Amniotic epithelial cell (primary cell): ENCODE measurements at places on chromosomes 7 and 10.
A peak's percentile ranks its signal among the peaks of the same experiment; 100 is the strongest.

DNA sequence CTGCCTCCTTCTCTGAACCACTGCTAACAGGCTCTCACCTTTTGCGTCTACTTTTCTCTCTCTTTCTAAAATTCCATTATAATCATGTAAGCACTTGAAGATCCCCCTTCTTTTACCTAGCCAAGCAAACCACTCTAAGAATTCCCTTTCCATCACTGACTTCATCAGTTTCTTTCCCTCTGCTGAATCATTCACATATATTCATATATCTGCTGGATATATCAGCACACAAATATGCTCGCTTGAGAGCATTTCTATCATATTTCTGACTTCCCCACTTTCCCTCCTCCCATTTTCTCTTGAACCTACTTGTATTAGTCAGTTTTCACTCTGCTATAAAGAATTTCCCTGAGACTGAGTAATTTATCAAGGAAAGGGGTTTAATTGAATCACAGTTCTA, 84.2 kb upstream of the LRRN3 start:
- DNase-seq: peak; percentile 55

- DNase-seq: no peak
Observed at GRCh38 chr10:103849212-103849877, 6.0 kb downstream of the SH3PXD2A start.

- DNase-seq: peak; percentile 11
Observed at GRCh38 chr7:26500749-26501352, 209.2 kb downstream of the SNX10 start.

DNA sequence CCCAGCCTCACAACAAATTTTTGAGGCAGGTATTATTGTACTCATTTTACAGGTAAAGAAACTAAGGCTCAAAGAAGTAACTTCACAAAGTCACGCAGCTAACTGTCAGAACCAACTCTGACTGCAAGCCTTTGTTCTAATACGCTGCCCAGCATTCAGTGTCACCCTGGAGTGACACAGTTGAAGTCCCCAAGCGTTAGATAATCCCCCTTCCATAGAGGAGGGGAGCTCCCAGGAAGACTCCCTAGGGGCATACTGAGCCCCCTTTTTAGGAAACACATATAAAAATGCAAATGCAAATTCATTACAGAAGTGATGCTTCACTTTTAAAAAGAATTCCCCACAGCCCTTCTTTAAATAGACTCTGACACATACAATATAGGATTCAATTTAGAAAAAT, 101.0 kb upstream of the MACROH2A2 start:
- DNase-seq: no peak

DNA sequence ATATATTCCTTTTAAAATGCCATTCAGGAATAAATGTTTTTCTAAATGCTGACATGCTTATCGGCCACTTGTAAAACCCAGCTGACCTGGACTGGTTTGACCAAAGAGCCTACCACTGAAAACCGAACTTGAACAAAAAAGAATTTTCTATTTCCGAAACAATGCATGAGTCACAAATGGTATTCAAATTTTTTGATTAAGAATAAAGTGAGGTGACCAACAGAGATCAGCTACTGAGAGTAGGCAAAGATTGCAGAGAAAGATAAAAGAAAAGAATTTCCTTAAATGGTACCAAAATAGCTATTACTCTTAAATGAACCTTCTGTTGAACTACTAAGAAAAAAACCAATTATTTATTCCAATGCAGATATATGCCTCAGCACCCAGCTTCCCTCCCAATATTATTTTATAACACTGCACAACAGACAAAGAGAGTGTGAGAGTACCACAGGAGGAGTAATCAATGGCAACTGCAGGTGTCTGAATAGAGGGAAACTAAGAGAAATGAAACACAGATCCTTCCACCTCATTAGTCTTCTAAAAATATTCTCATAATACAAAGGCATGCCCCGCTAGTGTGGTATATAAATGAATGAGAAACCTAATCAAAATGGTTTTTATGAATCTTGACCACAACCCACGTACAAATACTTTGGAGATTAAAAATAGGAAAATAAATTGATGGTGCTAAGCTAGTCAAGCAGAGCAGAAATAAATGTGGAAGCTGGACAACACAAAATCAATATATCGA, 20.1 kb downstream of the OSBPL3 start:
- DNase-seq: no peak

- DNase-seq: no peak
Observed at GRCh38 chr10:128930515-128930914, 536.5 kb upstream of the MGMT start.

DNA sequence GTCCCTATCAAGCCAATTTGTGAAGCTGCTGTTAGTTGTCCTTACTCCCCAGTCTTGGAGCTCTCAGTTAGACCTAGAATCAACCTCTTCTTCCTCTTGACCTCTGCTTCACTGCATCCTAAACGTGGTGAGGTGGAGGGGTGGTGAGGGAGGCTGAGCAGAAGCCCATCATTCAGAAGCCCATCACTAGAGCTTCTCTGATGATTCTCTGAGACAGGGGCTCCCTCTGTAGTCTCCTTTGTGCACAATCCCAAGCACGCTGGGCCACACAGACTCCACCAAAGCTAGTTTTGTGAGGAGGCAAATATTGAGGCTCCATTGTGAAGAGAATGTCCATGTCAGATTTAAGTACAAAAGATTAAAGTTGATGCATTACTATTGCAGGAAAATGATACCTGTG, 163.8 kb upstream of the PRSS1 start:
- no peak for DNase-seq

GRCh38 chr10:55367555-55367954, 566.5 kb upstream of the PCDH15 start:
- DNase-seq: no peak

DNA sequence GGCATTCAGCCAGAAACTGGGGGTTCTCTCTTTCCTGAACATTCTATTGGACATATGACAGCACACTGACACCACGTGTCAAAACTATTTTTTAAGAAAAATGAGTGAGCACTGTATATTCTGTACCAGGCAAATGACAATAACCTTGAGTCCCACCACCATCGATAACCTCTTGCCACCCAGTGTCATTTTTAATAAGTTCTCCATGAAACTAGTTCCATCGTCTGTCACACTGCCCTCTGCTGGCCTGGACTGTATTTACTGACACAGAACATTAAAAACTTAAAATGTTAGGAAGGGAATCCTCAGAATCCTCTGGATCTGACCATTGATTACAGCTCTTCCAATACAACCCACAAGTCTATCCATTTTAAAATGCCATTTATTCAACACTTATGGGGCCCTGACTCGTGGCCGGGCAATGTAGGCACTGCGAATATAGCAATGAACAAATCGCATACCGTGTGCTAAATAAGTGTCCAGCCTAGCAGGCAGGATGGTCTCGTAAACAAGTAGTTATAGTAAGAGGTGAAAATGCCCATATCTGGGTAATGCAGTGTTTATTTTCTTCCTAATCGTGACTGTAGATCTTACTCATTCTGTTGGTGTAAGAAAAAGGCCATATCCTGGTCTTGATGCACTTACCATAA, 35.9 kb upstream of the CACNB2 start:
- DNase-seq: peak; percentile 36

- peak; percentile 14 for DNase-seq
Observed at GRCh38 chr7:22702516-22702915, 24.5 kb upstream of the IL6 start.

GRCh38 chr10:11005725-11006427, 11.8 kb upstream of the CELF2 start:
- no peak for DNase-seq

- no peak for DNase-seq
Observed at GRCh38 chr7:142425281-142425680, 167.4 kb upstream of the PRSS58 start.

GRCh38 chr7:47153058-47153457, 428.9 kb downstream of the TNS3 start:
- DNase-seq: peak; percentile 98

- no peak for DNase-seq
Observed at GRCh38 chr10:106957823-106958588, 206.5 kb downstream of the SORCS1 start.

GRCh38 chr10:116183733-116184511, 89.1 kb downstream of the GFRA1 start:
- DNase-seq: peak; percentile 36

GRCh38 chr7:121388950-121389349, 7.2 kb downstream of the FAM3C start:
- DNase-seq: no peak

GRCh38 chr7:7861211-7861633, 107.4 kb upstream of the GLCCI1 start:
- DNase-seq: peak; percentile 55

GRCh38 chr10:13717936-13718772, 131.4 kb downstream of the PRPF18 start:
- DNase-seq: peak; percentile 93

DNA sequence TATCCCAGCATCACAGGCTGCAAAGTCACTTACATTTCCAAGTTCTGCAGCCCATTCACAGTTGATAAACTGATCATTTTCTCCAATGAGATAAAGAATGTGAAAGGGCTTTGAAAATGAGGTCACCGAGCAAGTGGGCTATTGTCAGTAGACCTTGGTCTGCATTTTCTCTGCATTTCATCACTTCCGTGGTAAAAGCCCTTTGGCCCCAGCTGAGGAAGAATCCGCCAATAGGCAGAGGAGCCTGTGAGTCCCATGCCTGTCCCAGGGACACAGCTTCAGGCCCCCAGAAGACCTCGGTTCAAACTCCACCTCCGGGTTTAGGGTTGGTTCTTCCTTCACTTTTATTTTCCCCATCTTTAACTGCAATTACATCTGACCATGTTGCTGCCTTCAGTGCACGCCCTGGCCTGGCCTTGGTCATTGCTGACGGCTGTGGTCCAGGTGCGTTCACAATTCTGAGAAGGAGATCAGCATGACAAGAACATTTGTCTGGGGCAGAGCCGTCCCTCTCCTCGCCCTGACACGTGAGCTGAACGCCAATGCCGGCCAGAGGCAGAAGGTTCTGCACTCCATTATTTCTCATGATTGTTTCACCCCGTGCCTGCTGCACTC, 292.5 kb downstream of the TCERG1L start:
- no peak for DNase-seq

DNA sequence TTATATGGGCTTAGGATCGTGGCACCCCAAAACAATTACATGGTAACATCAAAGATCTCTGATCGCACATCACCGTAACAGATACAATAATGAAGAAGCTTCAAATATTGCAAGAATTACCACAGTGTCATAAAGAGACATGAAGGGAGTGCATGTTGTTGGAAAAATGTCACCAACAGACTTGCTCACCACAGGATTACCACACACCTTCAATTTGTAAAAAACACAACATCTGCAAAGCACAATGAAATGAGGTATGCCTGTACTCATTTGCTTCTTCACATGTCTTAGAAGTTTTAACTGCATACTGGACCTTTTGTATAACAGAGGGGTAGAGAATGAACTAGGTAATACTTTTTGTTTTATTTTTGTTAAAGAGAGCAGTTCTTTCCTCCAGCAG, 96.6 kb downstream of the TPST1 start:
- DNase-seq: peak; percentile 50

GRCh38 chr10:91887272-91888076, 21.8 kb downstream of the FGFBP3 start:
- peak; percentile 39 for DNase-seq

- no peak for DNase-seq
Observed at GRCh38 chr7:26856176-26856985, 8.0 kb downstream of the SKAP2 start.

GRCh38 chr7:51154201-51154600, 162.4 kb downstream of the COBL start:
- no peak for DNase-seq

DNA sequence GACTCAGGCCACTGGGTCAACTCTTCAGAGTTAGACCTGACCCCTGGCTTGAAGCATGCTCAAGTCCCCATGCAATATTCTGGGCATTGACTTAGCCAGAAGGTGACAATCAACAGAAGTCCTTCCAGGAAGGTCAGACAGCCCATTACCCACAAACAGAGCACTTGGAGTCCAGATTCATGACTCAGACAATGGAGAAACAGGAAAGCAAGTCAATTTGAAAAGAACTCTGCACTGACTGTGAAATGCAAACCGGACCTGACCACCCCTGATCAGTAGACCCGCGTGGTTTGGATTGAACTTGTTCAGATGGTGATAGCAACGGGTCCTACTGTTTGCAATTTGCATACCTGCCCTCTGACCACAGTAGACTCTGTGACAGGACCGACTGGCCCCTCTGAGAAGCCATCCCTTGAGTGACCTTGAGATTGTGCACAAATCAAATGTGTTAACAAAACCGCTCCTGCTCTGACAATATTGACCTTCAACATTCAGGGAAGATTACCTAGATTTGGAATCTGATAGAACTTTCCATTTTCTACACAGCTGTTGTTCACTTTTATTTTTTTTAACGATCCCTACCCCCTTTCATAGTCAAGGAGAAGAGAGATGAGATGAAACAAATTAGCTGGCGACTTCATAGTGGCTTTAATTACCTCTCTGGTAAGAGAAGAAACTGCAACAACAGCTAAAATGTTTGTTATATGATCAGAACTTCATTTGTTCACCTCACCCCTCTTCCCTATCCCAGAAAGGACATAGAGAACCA, 138.7 kb downstream of the NRP1 start:
- DNase-seq: peak; percentile 32

GRCh38 chr10:4658777-4659176, 167.2 kb upstream of the AKR1E2 start:
- DNase-seq: no peak

GRCh38 chr10:118481871-118482270, 113.6 kb downstream of the PRLHR start:
- no peak for DNase-seq

- DNase-seq: no peak
Observed at GRCh38 chr10:99013885-99014284, 221.8 kb downstream of the HPSE2 start.

GRCh38 chr10:110495731-110496552, 1.8 kb upstream of the DUSP5 start:
- DNase-seq: peak; percentile 80

DNA sequence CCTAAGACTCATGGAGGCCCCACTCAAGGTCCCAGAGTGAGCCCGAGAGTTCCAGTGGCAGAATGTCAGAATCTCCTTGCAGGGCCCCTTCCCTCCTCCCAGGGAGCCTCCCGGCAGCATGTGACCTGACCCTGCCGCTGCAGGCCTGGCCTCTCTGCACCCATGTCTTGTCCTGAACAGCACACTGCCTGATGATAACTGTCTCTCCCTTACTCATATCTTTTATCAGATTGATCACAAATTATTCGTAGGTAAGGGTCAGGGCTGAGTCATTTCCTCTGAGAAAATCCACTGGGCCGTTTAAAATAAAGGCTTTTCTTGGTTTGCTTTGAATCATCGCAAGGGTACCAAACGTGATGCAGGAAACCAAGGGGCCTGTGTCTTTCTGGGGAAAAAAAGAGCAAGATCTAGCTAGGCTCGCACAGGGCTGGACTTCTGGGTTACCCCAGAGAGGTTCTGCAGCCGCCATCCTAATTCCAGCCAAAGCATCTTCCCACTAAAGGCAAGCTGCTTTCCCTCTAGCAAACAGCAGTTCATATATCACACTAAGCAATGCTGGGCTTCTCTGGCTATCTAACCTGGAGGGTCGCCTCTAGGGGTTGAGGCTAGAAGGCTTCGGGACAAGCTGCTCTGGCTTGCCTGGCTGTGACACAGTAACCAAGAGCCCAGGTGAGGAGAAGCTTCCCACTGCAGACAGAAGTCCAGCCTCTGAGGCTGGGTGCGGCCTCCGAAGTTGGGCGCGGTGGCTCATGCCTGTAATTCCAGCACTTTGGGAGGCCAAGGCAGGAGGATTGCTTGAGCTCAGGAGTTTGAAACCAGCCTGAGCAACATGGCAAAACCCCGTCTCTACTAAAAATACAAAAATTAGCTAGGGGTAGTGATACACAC, 104.9 kb downstream of the SPDYE5 start:
- DNase-seq: peak; percentile 36
